Left ventricle myocardium inferior (tissue), 1 donor: ENCODE measurements at places on chromosomes 16 and 17.

GRCh38 chr17:57401556-57402488, 145.5 kb downstream of the MSI2 start:
- DNase-seq = no peak
- H3K27ac ChIP-seq = no peak overlapping the region
- no peaks in the 10 kb centered on the region for H3K36me3 ChIP-seq
- H3K4me1 ChIP-seq = peaks cover 58% of the 10 kb centered on the region
- H3K27me3 ChIP-seq = no peaks in the 10 kb centered on the region

DNA sequence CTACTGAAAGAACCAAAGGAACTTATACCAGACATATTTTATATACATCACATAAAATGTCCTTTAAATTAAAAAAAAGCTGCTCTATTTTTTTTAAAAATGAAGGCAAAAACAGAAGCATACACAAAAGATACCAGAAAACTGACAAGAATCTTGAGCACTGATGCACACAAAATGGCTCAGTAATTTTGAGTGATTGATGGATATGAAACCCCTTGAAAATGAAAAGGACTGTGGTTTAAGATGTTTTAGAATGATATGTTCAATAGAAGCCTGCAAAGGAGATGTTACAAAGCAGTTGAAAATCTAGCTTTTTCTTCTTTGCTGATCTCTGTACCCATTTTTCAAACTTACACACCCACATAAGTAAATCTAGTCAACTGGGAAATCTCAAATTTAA, 2.7 kb downstream of the C16orf87 start:
- peaks cover 24% of the 10 kb centered on the region for H3K4me1 ChIP-seq
- DNase-seq = no peak
- H3K27me3 ChIP-seq = no peaks in the 10 kb centered on the region
- no peaks in the 10 kb centered on the region for H3K36me3 ChIP-seq

DNA sequence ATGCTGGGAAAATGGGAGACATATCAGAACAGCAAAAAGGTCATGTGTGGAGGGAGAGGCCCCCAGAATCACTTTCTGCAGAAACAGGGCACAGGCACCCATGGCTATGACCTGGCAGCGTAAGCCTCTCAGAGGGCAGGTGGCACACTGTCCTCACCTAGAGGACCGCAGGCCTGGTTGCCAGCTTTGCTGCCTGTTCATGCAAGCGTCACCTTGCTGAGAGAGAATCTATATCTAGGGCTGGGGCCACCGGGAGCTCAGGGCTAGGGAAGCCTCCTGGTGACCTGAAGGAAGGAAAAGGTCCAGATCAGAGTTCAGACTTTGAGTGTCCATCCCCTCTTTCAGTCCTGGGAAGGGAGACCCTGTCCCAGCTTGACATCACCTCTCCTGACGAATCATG, 78.7 kb downstream of the GOSR1 start:
- DNase-seq = no peak
- no peak overlapping the region for H3K27ac ChIP-seq
- no peaks in the 10 kb centered on the region for H3K27me3 ChIP-seq
- no peak overlapping the region for H3K4me3 ChIP-seq
- H3K36me3 ChIP-seq = no peaks in the 10 kb centered on the region

DNA sequence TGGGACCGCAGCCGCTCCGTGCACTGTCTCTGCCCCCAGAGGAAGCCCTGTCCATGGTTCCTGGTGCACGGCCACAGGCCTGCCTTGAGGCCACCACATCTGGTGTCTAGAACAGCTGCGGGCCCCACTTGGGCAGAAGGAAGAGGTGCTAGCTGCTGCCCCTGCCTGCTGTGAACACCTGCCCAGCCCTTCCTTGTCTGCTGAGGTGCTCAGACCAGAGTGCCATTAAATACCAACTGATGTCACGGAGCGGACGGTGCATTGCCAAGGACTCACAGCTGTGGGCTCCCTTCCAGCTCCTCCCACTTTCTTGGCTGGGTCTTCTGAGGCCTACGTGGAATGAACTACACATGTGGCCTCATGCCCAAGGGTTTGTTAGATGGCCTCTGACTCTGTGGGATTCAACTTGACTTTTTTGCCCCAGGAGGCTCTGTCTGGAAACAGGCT, 146.1 kb downstream of the RAB11FIP4 start:
- H3K27me3 ChIP-seq = no peaks in the 10 kb centered on the region
- no peak overlapping the region for H3K4me3 ChIP-seq
- H3K27ac ChIP-seq = no peak overlapping the region
- H3K4me1 ChIP-seq = no peaks in the 10 kb centered on the region

DNA sequence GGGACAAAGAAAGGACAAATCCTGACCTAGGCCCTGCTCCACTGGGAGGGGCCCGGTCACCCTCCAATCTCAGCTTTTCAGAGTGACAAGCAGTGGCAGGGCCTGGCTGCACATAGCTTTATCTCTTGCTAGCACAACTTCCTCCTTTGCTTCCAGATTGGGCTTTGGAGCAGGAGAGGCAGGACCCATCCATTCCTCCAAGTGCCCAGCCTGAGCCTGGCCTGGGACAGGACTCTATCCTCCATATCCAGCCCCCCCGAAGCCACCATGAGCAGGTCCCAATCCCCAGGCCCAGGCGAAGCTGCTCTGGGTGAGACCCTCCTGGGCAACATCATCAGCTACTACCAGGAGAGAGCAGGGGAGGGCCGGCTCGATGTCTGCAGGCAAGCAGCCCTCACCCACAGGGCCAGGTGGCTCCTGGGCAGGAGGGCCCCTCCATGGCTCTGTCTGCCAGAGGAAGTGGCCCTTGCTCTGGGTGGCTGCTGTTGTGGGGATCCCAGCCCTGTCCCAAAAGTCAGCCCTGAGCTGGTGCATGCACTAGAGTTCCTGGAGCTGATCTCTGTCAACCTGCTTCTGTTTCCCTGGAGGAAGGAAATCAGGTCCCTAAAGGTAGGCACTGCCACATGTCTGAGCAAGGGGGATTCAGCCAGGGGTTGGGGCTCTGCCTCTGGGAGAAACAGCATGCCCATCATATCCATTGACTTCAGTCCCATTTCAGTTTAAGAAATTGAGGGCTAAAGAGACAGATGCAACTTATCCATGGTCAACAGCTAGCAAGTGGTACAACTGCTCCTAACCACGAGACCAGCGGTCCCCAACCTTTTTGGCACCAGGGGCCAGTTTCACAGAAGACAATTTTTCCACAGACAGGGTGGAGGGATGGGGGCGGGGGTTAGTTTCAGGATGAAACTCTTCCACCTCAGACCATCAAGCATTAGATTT, 58.9 kb downstream of the TK2 start:
- no peaks in the 10 kb centered on the region for H3K36me3 ChIP-seq
- no peak for DNase-seq
- no peak overlapping the region for H3K4me3 ChIP-seq
- H3K27ac ChIP-seq = no peak overlapping the region
- H3K27me3 ChIP-seq = no peaks in the 10 kb centered on the region

DNA sequence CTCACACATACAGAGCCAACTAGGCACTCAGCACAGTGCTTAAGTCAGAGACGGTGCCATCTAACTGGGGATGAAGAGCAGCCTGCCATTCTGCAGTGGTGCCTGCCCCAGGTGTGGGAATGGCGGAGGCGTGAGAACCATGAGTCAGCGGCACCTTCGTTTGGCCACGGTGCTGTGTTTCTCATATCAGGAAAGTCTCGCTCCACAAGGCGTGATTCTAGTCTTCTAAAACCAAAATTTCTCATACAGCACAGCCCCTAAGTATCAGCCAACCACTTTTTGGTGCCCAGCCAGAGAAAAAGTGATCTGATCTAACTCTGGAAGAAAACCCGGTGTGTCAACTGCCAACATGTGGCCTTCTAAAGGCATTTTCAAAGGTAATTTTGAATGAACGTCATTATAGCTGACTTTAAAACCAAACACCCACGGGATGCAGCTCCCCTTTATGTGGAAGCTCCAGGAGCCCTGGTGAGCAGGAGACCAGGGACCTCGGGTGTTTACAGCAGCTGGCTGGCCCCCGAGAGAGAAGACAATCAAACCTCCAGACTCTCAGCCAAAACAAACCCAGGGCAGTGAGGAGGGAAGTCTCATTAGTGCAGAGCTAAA, 54.6 kb downstream of the ABCC12 start:
- no peaks in the 10 kb centered on the region for H3K27me3 ChIP-seq
- H3K27ac ChIP-seq = no peak overlapping the region
- no peak overlapping the region for H3K4me3 ChIP-seq
- no peaks in the 10 kb centered on the region for H3K36me3 ChIP-seq

DNA sequence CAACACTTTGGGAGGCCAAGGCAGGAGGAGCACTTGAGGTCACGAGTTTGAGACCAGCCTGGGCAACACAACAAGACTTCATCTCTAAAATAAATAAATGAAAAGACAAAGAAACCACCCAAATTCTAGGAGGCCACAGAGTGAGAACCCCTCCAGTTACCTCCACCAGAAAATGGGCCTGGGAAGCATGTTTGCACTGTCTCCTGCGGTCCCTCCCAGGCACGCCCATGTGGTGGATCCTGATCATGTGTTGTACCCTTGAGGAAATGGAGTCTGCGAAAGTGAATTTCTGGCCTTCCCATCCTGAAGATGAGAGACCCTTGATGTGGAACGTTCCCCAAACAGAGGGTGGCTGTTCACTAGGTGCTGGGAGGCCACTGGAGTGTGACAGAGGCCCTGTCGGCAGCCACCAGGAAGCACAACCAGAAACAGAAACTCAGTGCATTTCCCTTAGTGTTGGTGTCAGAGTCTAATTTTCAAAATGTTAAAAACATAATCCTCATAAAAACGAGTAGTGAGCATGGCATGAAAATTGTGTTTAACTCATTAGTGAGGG, 19.2 kb upstream of the USP22 start:
- H3K27ac ChIP-seq = no peak overlapping the region
- H3K36me3 ChIP-seq = no peaks in the 10 kb centered on the region
- H3K27me3 ChIP-seq = peaks cover 17% of the 10 kb centered on the region
- no peak for DNase-seq
- H3K4me1 ChIP-seq = no peaks in the 10 kb centered on the region
- no peak overlapping the region for H3K4me3 ChIP-seq

DNA sequence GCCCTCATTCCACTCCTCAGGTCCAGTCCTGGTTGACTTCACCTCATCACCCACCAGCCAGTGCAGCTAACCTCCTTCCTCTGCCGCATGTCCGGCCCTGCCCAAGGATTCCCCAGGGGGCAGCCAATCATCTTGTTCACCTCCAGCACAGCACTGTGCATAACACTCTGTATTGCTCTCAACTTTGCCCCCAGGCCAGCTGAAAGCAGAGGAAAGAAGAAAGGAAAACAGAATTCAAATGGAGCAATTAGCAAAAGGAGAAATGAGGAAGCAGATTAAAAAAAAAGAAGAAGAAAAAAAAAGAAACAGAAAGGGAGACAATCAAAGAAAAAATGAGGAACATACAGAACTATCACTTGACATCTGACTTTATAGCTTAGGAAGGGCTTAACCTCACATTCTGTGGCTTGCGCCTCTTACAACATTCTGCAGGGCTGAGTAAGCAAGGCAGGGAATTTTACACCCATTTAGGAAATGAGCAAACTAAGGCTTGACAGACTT, 26.1 kb downstream of the GAS7 start:
- no peaks in the 10 kb centered on the region for H3K36me3 ChIP-seq
- H3K4me1 ChIP-seq = peaks cover 21% of the 10 kb centered on the region
- H3K27ac ChIP-seq = peak overlapping the region; percentile 18
- no peak overlapping the region for H3K4me3 ChIP-seq
- H3K27me3 ChIP-seq = peaks cover 4% of the 10 kb centered on the region
- no peak for DNase-seq
